ENCODE measurements at places on chromosomes 16 and 17.

DNA sequence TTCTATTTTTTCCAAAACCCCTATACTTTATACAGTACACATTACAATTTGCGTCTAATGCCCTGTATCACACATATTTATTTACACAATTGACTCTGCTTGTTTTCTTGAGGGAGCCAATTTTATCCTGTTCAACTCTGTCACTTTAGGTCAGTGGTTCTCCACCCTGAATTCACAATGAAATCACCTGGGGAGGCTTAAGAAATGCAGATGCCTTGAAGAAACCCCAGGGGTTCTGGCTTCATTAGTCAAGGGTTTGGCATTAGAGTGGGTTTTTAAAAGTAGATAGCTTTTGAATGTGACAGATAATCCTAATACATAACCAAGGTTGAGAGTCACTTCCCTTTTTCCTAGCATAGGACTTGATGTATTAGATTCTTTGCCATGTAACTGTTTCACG lies 398.6 kb upstream of the ERCC4 start:
- no peak for DNase-seq

GRCh38 chr17:65433157-65433556 lies 128.3 kb downstream of the AXIN2 start:
- DNase-seq = no peak

- DNase-seq = no peak
Observed at GRCh38 chr17:70171159-70171558, 1.8 kb downstream of the KCNJ2 start.

- DNase-seq = no peak
Observed at GRCh38 chr17:82815354-82815753, 24.5 kb downstream of the ZNF750 start.

- no peak for DNase-seq
Observed at GRCh38 chr17:76530811-76531485, 6.6 kb downstream of the CYGB start.

DNA sequence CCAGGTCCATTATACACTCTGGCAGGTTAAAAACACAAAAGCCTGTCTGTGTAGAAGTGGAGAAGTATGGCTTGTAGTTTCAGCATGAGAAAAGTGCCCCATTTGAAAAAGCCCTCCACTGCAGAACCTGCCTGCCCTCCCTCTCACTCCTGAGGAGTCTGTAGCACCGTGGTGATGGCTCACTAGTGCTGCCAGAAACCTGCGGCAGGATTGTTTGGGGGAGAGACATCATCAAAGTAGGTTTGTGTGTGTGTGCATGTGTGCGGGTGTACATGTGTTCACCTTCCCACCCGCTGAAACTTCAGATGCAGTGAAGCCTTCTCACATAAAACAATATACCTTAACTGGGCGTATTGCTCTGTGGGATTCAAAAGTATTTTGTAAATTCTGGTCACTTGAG lies 26.9 kb downstream of the NDEL1 start:
- DNase-seq = no peak

DNA sequence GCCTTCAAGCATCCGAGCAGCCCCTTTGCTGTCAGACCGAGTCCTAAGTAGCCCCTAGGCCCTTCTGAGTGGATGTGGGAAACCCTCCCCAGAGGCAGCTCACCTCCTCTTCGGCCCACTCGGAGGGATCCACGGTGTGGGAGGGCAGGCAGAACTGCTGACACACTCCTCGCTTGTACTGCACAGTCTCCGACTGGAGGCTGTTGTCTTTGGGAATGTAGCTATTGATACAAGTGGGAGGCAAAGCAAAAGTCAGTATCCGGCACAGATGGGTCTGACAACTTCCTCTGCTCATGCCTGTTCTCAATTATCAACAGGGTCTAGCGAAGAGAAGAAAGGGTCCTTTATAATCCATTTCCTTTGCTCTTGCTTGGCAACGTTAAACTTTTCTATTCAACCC lies 25.9 kb upstream of the FOXJ1 start:
- DNase-seq = no peak

GRCh38 chr16:82801361-82801760 lies 174.6 kb downstream of the CDH13 start:
- DNase-seq = no peak

GRCh38 chr17:9285602-9286427 lies 264.5 kb downstream of the NTN1 start:
- DNase-seq = no peak

GRCh38 chr16:76389126-76389525 lies 111.9 kb downstream of the CNTNAP4 start:
- DNase-seq = no peak

DNA sequence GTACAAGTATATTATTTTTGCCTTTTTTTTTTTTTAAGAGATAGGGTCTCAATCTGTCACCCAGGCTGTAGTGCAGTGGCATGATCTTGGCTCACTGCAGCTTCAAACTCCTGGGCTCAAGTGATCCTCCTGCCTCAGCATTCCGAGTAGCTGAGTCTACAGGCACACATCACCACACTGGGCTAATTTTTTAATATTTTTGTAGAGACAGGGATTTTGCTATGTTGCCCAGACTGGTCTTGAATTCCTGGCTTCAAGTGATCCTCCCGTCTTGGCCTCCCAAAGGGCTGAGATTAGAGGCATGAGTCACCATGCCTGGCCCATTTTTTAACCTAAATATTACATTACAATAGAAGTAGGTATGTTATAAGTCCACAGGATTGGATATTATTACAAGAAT lies 3.2 kb downstream of the TERB1 start:
- DNase-seq = no peak

DNA sequence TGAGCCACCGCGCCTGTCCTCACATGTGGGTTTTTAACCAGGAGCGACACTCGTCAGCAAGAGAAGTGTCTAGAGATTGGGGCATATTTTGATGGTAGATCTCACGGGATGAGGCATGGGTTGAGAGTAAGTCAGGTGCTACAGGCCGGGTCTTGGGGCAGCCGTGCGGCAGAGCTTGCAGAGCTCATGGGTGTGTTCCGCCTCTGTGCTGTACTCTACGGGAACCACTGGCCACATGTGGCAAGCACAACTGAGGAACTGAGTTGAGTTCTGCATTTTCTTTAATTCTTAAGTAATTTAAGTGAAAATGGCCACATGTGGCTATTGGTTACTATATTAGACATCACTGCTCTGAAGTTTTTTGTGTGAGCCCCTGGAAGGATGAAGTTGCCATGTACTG lies 9.6 kb downstream of the CLUAP1 start:
- DNase-seq = no peak

GRCh38 chr16:722835-723633 lies 2.1 kb downstream of the ANTKMT start:
- no peak for DNase-seq

DNA sequence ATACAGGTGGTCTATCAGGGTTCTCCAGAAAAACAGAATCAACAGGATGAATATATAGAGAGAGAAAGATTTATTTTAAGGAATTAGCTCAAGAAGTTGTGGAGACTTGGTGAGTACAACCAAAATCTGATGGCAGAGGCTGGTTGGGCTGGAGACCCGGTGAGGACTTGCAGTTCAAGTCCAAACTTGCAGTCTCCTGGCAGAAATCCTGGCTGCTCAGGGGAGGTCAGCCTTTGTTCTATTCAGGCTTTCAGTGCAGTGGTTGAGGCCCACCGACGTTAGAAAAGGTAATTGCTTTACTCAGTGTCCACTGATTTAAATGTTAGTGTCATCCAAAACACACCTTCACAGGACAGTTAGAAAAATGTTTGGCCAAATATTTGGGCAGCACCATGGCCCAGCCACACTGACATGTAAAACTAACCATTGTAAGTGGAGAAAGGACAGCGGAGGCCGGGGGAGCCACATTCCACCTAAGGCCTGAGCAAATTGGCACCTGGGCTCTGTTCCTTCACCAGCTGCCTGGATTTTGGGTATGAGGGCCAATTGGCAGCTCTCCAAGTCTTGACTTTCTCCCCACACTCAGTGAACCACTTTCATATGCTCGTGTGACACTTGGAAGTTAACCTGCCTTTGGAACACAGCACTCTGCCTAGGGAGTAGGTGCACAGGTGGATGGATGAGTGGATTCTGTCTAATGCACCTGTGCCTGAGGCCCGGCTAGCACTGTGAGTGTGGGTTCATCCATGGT lies 54.7 kb downstream of the CACNG5 start:
- no peak for DNase-seq

GRCh38 chr16:73170612-73171038 lies 122.7 kb upstream of the ZFHX3 start:
- no peak for DNase-seq

DNA sequence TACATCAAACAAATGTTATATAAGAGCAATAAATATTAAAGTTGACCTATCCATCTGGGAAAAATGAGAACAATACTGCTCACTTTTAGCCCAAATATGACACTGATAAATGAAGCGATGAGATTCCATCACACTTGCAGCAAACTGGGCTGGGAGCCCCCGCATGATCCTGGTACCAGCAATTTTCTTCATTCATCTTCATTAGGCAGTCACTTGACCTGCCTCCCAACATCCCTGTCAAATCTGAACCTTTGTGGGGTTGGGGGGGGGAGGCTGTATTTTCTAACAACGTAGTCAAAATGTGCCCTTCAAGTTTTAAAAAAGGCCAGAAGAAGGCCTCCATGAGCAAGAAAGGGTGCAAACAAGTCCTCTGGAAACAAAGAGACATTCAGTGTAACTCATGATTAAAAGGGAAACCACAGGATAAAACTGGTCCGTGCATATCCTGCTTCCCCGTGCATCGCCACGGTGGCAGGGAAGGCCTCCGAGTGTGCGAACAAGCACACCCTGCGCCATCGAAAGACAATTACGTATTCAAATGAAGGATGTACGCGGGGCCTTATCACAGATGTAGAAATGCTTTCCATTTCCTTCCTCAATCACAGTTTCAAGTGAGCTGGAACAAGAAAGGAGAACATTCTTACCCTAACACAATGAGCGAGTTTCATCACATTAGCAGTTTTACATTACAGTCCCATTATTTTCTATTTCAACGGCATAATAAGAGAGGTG lies 48.4 kb downstream of the TOX3 start:
- no peak for DNase-seq

- DNase-seq = no peak
Observed at GRCh38 chr17:15981208-15981607, 18.3 kb downstream of the ZSWIM7 start.
